Stimulated activated CD4-positive, alpha-beta T cell treated with anti-CD3 and anti-CD28 coated beads, Interleukin-1b, Interleukin-23, amount 100 ng/mL, for 1 hour (primary cell): ENCODE measurements at places on chromosomes 3 and 15.

DNA sequence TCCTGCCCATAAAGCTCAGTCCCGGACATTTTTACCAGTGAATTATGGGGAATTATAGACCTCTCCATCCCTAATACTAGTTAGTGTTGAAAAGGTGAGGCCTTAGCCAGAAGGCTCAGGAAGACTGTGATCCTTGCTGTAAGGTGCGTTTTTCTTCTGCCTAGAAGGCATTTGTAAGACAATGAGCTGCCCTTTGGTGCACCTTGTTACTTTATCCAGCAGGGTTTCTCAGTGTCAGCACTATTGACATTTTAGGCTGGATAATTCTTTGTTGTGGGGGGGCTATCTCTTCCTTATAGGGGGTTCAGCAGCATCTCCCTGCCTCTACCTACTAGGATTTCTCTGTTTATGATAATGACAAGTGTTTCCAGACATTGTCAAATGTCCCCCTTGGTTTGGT is 108.1 kb upstream of the ABHD17C start:
- DNase-seq: no peak

- DNase-seq: no peak
Measured at GRCh38 chr3:172189213-172189612, 149.8 kb downstream of the FNDC3B start.

GRCh38 chr15:87450314-87450713 is 806.2 kb downstream of the NTRK3 start:
- DNase-seq: no peak

DNA sequence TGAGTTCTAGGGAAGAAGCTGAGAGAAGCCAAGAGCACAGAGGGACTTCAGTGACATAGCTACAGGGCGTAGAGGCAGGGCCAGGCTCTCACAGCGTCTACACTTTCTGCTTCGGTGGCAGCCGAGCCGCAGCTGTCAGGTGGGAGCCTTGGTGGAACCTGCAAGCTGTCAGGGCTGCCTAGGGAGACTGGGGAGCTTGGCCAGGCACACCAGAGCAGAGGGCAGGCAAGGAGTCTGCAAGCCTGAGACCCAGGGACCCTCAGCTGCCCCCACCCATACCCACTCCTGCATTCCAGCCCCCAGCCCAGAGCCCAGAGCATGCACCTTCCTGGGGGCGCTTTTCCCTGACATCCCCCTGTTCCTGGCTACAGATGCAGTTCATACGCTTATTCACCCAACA is 13.4 kb upstream of the KLF15 start:
- no peak for DNase-seq

DNA sequence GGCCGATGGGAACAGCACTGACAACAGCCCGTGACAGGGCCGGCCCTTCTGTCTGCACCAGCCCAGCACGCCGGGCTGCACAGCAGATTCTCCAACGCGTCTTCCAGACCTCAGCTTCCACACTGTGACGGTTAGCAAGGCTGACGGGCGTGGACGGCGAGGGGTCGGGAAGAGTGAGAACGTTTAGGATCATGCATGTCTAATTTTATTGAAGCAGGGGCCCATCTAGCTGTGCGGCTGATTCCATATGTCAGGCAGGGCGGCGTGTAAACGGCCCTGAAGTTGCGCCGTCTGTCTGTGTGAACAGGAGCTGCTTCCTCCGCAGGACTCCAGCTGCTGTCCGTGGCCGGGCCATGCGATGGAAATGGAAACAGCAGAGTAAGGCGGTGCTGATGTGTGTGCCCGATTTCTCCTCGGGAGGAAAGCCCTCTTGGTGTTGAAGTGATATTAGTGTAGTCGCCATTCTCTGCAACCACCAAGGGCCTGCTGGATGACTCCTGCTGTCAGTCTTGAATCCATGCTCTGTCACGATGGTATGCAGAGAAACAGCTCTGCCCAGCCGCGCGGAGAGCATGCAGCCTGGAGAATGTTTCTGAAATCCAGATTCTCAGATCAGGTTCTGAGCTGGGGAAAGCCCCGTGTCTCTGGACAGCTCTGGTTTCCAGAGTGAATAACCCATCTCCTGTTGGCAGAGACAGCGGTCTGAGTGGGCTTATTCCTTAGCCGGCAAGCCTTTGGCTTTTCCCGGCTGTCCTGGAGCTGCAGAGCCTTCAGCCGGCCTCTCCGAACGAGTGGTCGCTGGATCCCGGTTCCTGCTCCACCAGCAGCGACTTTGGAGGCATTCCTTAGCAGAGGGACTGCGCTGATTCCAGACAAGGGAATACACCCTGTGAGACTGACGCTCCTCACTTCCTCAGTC is 158.1 kb upstream of the UBE3A start:
- DNase-seq: no peak

- no peak for DNase-seq
Measured at GRCh38 chr3:149390772-149391212, 13.3 kb upstream of the TM4SF1 start.

GRCh38 chr3:129662191-129662608 is 55.7 kb upstream of the PLXND1 start:
- DNase-seq: no peak

DNA sequence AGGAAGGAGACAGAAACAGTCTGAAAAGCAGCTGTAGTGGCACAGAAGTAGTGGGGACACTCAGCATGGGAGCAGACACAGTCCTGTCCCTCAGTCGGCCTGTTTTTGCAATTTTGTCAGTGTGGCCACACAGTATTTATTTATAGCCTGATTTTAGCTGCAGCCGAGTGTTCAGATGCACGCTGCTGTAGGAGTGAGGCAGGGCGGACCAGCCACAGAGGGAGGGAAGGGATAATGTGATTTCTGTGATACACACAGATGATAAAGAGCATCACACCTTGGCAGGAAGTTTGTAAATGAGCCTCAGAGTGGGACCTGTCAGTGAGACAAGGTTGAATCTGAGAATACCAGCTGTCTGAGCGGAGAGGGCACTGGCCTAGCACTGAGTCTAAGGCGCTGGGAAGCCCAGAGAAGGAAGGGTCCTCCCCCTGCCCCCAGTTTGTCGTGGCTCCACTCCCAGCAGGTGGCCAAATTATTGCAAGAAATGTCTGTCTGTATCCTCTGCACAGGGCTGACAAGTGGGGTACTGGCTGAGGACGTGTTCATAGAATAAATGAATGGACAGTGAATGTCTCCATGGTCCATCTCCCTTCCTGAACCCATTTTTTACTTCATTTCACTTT is 3.8 kb downstream of the PSTPIP1 start:
- no peak for DNase-seq

- no peak for DNase-seq
Measured at GRCh38 chr3:31770822-31771326, 210.2 kb downstream of the OSBPL10 start.

DNA sequence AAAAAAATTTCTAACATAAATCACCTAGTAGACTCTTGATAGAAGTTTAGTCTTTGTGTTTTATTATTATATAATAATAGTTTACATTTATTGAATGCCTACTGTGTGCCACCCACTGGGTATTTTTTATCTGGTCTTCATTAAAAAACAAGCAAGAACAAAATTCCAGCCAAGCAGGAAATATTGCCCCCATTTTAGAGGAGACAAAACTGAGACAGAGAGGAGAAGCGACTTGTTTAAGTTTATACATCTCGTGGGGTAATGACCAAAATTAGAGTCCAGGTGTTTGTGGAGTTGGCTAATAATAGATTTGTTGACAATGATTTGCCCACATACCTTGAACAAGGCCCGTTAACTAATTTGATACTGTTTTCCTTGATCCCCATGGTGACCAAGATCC is 33.1 kb upstream of the FBXL22 start:
- DNase-seq: no peak

DNA sequence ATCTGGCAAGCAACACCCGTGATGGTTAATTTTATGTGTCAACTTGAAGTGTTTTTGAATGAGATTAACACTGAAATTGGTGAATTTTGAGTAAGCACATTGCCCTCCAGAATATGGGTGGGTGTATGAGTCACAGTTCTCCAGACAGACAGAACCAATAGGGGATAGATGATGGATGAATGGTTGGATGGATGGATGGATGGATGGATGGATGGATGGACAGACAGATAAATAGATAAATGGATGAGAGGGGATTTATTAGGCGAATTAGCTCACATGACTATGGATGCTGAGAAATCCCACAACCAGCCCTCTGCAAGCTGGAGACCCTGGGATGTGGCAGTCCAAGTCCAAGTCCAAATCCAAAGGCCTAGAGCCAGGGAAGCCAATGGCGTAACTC is 5.4 kb upstream of the VWA5B2 start:
- no peak for DNase-seq

DNA sequence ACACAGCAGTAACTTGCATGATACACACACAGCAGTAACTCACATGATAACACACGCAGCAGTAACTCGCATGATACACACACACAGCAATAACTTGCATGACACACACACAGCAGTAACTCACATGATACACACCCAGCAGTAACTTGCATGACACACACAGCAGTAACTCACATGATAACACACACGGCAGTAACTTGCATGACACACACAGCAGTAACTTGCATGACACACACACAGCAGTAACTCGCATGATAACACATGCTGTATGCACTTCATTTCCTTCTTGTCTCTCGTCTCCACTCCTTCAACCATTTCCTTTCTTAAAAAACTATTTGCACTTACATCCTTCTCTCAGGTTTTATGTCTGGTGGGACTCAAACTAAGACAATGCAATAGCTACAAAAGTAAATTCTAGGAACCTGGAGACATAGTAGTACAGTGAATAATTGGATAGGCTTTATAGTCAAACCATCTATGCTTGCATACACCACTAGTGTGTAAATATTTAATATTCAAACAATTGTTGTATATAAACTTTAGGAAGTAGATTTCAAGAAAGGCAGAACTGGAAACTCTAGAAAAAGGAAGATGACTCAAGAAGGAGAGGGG is 130.8 kb downstream of the UACA start:
- DNase-seq: no peak

DNA sequence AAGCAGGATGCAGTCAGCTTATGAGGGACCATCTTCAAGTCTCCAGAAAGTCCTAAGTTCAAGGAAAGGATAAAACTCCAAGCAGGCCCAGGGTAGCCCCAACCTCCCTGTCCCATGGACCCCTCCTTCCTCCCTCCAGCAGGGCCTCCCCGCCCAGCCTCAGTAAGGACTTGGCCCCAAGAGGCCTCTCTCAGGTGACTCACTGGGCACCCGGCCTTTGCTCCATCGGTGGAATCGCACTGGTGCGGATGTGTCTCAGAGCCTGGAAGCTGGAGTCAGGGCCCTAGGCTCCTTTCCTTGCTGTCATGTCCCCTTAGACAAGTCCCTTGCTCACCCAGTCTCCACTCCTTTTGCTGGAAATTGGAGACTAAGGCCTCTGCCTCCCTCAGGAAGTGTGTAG is 114.4 kb upstream of the RNF7 start:
- no peak for DNase-seq

DNA sequence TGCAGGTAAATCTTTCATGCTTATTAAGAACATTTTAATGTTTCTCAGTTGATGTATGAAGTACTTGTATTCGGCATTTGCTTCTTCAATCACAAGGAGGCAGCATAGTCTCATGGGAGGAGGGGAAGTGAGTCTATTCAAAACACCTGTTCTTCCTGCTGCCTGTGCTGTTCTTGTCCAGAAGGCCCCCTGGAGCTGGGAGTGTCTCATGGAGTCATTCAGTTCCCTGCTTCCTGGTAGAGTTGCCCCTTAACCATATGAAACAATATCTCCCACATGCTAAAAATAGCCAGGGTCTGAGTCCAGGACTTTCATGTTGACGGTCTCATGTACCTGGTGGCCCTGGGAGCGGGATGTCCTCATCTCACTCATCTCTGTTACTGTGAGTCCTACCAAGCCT is 15.5 kb upstream of the PPP1R2 start:
- no peak for DNase-seq

GRCh38 chr15:96701443-96701842 is 370.9 kb downstream of the NR2F2 start:
- no peak for DNase-seq

DNA sequence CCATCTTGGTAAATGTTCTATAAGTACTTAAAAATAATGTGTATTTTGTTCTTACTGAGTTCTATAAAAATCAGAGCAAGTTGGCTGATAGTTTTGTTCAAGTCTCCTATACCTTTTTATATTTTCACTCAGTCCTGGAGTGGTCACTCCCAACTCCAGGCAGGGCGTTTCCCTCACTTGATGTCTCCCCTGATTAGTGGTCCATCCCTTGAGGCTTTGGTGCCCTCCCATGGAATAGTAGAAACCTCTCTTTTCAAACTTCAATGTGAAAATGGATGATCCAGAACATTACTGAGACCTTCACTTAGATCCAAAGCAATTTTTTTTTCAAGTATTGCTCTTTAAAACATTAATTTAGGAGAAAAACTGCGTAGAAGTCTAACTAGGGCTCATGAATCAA is 25.0 kb upstream of the SCN10A start:
- no peak for DNase-seq

GRCh38 chr3:133943639-133944141 is 48.0 kb upstream of the RAB6B start:
- DNase-seq: no peak

DNA sequence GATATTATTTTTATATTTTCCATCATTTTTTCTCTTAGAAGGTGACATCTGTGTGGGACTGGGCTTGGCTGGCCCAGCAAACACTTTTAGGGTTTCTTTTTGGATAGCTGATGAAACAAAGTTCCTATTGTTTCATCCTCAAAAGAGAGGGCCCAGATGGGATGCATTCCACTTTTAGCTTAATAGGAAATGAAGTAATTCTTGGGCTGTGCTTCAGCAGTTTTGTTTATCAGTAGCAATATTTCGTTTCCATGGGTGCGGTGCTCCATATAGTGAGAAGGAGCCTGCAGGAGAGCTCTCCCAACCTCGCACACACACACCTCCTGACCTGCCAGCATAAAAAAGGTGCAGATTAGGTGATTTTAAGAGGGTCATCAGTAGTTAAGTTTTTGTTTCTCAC is 147.5 kb downstream of the AKAP13 start:
- no peak for DNase-seq

GRCh38 chr3:196670339-196670738 is 30.8 kb downstream of the NRROS start:
- DNase-seq: no peak

GRCh38 chr15:92101708-92102394 is 248.3 kb downstream of the SLCO3A1 start:
- DNase-seq: no peak

DNA sequence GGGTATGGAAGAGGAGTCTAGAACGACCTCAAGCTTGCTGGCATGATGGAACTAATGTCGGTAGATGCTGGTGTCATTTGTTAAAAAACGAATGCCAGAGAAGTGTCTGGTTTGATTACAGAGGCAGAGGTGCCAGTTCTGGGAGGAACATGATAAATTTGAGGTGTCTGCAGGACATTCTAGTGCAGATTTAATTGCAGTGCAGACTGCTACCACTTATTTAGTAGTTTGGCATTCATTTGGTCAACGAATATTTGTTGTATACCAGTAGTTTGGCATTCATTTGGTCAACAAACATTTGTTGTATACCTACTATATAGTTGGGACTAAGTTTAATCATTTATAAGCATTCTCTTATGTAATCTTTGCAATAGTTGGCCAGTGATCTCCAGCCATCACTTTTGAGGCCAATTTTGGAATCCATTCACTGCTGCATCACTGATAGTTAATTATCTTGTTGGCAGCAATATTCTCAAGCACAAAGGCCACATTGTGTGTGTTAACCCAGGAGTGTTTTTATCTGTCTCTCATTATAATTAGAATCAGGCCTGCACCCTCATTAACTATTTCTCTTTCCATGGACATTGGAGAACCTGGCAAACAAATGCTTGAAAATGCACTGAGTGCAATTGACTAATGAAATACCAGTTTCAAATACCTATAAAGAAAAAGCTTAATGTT is 19.5 kb upstream of the TGFBR2 start:
- no peak for DNase-seq
